ENCODE measurements at places on chromosomes 1 and 21.

DNA sequence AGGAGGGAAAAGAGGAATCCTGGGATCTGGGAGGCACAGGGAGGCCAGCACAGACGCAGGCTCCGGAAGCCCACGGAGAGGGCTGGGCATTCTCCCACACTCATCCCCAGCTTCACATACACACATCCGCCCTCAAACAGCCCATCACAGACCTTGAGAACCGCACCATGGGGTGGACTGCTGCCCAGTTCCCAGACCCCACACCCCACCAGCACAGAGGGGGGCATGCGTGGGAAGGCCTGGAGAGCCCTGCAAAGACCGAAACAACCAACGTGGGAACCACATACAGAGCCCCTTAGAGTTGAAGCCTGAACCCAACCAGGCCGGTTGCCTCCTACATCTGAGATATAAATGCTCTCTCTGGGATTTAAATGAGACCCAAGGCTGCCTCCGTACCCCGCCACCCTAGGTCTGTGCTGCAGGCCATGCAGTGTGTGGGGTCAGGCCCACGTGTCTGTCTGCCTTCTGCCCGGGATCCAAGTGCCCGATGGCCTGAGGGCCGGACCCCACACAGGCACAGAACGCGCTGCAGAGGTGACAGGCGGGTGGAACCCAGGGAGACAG lies 126.2 kb upstream of the COL6A1 start:
- no peak for DNase-seq

DNA sequence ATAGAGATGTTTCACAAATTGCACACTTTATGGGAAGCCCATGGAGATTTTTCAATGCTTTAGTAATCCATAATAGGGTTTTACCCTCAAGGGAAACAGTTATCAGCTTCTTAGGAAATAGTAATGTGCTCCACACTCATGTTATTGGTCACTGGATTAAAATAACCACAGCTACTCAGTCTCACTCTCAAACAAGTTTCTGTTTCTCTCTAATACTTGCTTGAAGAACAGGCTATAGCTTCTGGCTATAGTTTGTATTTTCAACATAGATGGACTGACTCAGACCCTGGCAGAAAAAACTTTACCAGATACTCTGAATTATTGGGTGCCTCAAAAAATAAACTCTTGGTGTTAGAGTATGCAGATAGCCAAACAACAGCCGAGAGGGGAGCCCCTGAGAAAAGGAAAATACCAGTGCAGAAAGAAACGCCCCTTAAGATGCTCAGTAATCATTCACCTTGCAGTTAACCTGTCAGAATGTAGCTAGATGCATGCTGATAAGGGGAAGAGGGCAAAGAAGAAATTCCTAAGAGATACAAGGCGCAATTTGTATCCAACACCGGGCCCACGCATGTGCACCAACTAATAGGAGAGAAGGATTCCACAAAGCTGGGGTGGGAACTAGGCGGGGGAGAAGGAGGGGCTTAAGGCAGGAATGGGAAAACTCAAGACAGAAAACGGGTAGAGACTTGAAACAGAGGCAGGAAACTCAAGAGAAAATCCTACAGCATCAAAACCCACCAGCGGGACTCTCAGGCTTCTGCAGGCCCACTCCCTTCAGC lies 30.4 kb upstream of the PDE4B start:
- DNase-seq, result no peak

- no peak for DNase-seq
These were observed 26.1 kb upstream of the RGL1 start for GRCh38 chr1:183778568-183779433.

- no peak for DNase-seq
These were observed 91.5 kb downstream of the NGF start for GRCh38 chr1:115246526-115246925.

DNA sequence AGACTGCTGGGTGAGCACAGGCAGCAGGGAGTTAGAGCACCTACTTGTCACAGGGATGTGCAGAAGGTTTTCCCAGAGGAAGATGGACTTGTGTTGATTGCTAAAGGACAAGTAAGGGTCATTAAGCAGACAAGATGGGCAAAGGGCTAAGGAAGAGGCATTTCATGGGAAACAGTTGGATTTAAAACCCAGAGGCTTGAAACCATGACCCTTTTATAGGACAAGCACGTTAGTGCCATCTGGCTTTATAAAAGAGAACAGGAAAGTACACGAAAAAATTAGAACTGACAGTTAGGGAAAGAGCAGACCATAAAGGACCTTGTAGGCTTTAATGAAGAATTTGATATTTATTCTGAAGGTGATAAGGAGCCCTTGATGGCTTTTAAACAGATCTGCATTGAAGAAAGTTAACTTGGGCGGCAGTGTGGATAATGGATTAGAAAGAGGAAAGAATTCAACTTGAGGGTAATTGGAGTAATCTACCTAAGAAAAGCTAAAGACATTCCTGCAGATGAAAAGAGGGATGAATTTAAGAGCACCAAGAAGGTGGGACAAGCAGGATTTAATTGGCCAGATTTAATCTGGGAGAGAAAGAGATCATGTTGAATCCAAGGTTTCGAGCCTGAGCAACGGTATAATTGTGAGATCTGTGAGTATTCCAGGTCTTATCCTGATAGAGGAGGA lies 68.6 kb downstream of the ZC3H11B start:
- DNase-seq, result no peak
